CD8-positive, alpha-beta T cell (primary cell): ENCODE measurements at places on chromosomes 13 and 19.

- no peak for DNase-seq
Observed at GRCh38 chr19:38515896-38516295, 82.4 kb downstream of the RYR1 start.

GRCh38 chr19:40320558-40320935 lies 27.6 kb downstream of the C19orf47 start:
- no peak for DNase-seq

DNA sequence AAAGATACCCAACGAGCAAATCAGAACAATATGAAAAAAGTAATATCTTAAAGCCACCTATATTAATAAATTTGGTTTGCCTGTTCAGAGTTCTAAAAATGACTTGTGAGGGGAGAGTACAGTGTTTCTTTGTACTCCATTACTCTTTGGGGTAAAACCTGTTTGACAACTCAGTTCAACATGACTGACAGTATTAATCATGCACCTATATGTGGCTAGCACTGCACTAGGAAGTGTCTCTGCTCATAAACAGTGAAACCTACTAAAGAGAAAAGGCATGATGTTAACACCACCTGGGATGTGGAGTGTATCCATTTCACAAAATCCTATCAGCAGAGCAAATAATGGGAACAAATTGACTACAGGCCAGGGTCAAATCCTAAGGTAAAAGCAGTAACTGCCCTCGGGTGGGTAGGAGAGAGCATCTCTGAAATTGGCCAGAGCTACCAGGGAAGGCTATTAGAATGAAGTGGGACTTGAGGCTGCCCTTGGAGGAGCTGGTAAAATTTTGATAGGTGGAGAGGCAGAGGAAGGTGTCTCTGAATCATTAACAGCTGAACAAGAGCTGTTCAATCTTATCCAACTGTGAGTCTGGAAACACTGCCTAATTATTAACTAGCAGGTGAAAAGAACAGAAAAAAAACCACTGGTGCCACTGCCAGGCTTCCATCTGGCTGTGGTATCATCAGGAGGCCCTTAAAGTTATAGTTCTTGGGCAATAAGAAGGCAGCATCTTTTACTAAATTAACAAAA lies 365.1 kb downstream of the DNAJC15 start:
- no peak for DNase-seq

DNA sequence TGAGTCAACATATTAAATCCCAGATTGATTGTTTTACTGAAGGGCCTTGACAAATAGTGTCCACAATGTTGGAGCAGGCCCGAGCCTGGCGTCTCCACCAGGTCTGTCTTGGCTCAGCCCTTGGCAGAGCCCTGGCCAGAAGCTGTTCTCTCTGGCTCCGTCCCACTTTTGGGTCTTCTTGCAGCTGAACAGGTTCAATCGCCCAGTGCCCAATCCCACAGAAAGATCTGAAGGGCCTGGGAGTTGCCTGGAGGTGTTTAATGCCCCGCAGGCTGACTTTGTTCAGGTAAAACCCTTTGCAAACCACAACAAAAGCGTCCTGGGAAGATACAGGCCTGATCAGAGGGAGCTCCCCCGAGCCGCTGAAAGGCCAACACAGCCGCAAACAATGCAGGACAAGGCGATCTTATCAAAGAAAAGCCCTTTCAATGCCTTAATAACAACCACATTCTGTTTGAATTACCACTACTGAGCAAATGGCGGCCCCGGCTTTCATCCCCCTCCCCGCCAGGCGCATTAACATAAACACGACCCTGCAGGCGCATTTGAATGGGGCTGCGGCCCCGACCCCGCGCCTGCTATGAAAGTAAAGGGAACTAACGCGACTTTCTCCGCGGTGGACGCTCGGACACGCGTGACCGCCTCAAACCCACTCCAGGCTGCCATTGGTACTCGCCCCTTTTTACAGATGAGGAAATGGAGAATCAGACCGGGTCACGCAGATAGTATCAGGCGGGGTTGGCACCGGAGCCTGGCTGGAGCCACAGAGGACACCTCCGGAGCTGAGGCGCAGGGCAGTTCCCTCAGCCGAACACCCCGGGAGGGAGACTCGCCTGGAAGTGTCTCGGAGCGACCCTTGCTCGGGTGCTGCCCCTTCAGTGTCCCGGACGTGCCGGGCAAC lies 3.1 kb downstream of the CDX2 start:
- no peak for DNase-seq

DNA sequence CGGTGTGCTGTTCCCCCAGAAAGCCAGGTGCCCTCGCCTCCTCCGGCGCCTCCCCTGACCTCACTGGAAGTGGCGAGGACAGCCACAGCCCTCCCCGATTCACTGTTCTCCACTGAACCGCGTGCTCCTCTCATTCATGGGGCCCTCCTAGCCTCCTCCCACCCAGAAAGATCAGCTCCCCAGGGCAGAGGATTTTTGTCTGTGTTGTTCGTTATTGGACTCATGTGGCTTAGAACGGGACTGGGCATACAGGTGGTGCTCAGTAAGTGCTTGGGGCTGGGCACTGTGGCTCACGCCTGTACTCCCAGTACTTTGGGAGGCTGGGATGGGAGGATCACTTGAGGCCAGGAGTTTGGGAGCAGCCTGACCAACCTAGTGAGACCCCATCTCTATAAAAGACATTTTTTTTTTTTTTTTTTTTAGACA lies 3.8 kb downstream of the PRTN3 start:
- DNase-seq, result no peak

- peak; percentile 18 for DNase-seq
Observed at GRCh38 chr19:3243819-3244700, 19.6 kb downstream of the CELF5 start.

- peak; percentile 57 for DNase-seq
Observed at GRCh38 chr19:11421371-11422098, 2.4 kb upstream of the RGL3 start.

GRCh38 chr19:4939466-4939865 lies 29.4 kb upstream of the KDM4B start:
- DNase-seq, result no peak

GRCh38 chr19:38974624-38975213 lies 823 bp downstream of the FBXO17 start:
- DNase-seq, result no peak

GRCh38 chr13:28204043-28204442 lies 65.7 kb downstream of the PAN3 start:
- DNase-seq, result no peak

GRCh38 chr13:52125547-52125946 lies 3.3 kb downstream of the NEK5 start:
- DNase-seq, result no peak

- DNase-seq, result no peak
Observed at GRCh38 chr13:113433391-113433916, 19.8 kb downstream of the ADPRHL1 start.

- DNase-seq, result no peak
Observed at GRCh38 chr19:15577184-15577771, 37.7 kb upstream of the CYP4F8 start.

GRCh38 chr13:45521297-45521696 lies 56.6 kb downstream of the COG3 start:
- DNase-seq, result no peak

DNA sequence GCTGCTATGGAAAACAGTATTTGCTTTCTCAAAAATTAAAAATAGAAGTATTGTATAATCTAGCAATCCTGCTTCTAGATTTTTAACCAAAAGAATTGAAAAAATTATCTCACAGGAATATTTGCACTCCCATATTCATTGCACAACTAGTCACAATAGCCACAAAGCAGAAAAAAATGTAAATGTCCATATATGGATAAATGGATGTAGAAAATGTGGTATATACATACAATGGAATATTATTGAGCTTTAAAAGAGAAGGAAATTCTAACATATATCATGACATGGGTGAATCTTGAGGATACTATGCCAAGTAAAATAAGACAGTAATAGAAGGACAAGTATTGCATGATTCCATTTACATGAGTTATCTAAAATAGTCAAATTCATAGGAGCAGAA lies 2753.0 kb downstream of the PCDH9 start:
- DNase-seq, result no peak

DNA sequence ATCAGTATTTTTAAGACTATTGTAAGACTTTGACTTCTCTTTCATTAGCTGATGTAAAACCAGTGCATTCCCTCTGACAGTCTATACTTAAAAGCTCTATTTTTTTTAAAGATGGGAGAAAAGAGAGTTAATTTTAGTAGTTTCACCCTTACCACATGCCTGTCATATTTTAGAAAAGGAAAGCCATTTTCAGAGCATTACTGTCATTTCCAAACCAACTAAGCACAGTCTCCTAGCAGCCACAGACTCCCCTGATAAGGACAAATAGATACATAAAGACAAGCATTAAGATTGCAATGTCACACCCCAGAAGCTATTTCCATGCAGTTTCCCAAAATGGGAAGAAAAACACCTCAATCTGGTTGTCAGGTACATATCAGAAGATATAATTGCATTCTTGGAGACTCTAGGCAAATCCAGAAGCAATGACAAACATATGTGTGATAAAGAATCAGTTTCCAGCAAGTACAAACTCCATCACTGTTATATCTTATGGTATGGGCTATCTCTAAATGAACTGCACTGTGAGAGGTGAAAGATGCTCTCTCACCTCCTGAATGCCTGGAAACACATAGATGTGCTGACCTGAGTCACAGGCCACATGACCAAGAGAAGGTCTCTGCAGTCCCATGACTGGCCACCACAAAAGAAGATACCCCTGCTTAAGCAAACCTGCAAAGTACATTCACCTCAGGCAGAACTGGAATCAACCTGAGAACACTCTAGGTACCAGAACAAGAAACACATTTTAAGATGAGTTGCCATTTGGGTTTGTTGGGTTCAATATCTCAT lies 303.3 kb downstream of the POU4F1 start:
- DNase-seq, result no peak
